ENCODE measurements at places on chromosomes 12 and 14. TPM values are rescaled to one million over a fixed set of nuclear protein-coding genes. Genes with fewer than 3 reads are reported as not detected.

DNA sequence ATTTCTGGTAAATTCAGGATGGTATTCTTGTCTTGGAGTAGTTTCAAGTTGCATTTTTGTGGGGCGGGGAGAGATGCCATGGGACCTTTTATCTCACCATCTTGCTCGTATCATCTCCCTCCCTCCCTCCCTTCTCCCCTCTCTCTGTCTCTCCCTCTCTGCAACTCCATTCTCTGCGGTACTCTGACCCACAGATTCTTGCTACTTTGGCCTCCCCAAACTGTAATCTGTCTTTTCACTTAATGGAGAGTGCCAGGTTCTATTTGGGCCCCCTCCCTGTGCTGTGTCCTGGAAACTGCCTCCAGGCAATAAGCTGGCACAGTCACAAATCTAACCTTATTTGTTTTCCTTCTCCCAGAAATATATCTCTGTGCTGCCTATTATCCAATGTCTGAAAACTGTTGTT lies 175.2 kb downstream of the PAWR start:
- DNase-seq, result no peak

DNA sequence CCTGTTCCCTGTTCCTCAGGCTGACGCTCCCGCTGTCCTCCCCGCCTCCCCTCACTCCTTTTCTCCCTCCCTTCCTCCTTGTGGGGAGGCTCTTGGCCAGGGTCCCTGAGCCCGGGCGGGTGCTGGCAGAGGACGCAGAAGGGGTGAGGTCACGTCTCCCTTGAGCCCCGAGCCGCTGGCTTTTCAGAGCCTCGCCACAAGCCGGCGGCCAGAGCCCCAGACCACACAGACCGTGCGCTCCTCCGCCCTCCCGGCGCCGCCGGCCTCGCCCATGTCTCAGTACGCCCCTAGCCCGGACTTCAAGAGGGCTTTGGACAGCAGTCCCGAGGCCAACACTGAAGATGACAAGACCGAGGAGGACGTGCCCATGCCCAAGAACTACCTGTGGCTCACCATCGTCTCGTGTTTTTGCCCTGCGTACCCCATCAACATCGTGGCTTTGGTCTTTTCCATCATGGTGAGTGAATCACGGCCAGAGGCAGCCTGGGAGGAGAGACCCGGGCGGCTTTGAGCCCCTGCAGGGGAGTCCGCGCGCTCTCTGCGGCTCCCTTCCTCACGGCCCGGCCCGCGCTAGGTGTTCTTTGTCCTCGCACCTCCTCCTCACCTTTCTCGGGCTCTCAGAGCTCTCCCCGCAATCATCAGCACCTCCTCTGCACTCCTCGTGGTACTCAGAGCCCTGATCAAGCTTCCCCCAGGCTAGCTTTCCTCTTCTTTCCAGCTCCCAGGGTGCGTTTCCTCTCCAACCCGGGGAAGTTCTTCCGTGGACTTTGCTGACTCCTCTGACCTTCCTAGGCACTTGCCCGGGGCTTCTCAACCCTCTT lies at the start of gene TMEM233:
TMEM233 (plus strand) TSS at position 197 of the 821 bp plus-strand sequence; CDS start at position 272, 75 bp downstream.
- peak; percentile 26 for DNase-seq

GRCh38 chr14:87170179-87170578 lies 822.8 kb downstream of the GALC start:
- no peak for DNase-seq

GRCh38 chr12:7694556-7695236 lies 879 bp downstream of the GDF3 start:
- no peak for DNase-seq

- DNase-seq, result no peak
These were observed 32.7 kb upstream of the USP44 start for GRCh38 chr12:95583933-95584332.

DNA sequence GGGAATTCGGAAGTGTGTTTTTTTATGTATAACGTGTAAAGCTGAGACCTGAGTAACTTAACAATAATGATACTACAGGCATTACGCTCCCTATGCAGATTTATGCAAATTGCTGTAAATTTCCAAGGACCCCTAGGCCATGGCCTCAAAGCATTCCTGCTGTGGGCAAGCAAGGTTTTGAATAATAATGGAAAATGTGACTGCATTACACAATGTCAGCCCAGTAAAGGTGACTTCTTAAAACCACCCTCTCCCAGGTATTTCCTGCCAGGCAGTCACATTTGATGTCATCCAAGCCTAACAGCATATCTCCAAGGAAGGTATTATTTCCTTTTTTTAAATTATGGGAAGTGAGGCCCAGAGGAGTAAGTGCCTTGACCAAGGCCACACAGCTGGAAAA lies 621.0 kb downstream of the BCL11B start:
- no peak for DNase-seq

The TAS2R14 gene
- total RNA-seq, result 9.1 TPM

The UBR7 gene
- 42.0 TPM for total RNA-seq

The GUCY2C gene
- 0.21 TPM for total RNA-seq

The C12orf50 gene
- total RNA-seq, result not detected

The PMEL gene
- total RNA-seq, result 2.1 TPM
